ENCODE measurements at places on chromosomes 3 and 15.

GRCh38 chr3:3799173-3800079 lies at the start of gene LRRN1:
LRRN1 (plus strand) TSS chr3:3799431; CDS start chr3:3844642, 45,211 bp downstream.
- DNase-seq = peak; percentile 14

DNA sequence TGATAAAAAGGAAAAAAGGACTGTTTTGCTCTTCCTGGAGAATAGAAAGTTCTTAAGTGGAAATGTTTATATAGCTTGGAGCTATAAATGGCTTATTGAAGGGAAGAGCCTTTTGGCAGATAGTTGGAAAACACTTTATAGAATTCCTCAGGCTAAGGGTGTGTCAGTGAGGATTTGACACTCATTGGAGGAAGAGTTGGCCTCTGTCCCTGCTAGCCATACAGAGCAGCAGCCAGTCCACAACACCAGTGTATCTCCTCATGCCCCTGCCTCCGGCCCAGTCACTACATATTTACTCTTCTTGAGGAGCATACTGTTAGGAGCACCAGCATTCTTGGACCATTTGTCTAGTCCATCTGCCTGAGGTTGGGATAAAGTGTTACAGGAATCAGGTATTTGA lies 36.2 kb downstream of the KLHL18 start:
- no peak for DNase-seq

DNA sequence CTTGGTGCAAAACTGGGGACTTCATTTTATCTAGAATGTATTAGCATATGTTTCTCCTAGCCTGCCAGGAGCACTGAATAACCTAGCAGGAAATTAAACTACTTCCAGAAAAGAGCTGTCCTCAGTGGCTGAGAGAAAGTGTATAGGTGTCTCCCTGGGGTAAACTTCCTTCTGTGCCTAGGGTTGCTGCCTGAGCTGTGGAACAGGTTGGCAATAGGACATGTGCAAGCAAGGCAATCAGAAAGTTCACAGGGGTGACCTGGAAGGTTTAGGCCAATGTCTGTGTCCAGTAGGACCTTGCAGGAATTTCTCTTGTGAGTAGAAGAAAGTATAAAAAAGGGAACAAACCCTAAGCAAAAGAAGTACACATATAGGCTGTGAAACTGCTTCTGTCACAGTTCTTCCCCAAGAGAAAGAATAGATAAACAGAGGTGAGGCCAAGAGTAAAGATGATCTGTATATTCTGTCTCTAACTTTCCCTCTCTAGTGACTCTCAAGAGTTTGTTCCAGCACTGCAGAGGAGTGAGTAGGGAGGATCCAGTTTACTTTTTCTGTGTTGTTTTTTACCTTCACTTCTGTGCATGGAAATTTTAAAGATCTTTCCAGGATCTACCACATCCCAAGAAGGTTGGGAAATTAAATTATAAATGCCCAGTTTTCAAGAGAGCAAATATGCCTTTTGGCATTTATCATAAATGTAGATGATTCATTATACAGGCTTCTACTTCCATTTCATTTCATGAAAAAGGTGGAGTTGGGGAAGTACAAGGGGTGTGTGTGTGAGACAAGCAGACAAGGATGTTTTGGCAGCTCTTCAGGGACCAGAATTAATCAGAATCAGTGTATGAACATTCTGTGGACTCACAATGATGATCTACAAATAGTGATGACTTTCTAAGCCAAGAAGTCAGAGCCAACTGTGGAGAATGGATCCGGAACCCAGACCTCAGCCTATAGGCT lies 155.2 kb downstream of the RBPMS2 start:
- DNase-seq = no peak

DNA sequence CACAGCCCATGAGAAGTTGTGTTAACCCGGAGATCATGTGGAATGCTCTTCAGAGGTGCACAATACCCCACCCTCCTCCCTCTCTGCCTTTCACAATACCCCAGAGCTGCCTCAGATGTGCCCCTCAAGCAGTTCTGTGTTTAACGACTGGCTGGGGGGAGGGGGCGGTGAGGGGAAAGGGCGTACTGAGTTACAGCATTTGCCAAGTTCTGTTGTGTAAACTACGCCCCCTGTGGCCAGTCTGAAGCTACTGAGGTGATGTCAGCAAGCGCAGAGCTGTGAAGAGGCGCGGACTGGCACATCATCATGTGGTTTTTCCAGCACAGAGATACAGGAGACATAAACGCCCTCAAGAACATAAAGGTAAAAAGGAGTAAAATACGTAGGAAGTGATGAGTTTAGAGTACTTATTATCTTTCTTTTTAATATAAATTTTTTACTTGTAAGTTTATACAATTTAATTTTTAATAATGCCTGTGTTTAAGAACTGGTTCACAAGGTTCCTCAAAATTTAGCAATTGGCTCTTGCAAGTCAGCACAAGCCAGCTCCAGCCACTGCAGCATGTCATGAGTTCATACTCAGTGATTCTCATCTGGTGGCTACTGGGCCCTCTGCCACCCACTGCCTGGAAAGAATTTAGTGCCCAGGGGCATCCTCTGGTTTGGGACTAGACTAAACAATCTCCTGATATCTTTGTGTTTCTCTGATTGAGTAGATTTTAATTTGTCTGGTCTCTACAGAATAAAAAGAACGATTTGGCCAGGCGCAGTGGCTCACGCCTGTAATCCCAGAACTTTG lies 1.7 kb downstream of the EPB42 start:
- DNase-seq = no peak
